Neural progenitor cell (in vitro differentiated cells): ENCODE measurements at places on chromosomes 2 and 18. TPM values are rescaled to one million over a fixed set of nuclear protein-coding genes. Genes with fewer than 3 reads are reported as not detected.

Gene ZSWIM2
- 0.39 TPM in 1 of 2 replicates, not detected in the other for total RNA-seq

Gene CRYBA2
- not detected in 2 replicates for total RNA-seq

Gene KHK
- total RNA-seq, result 3.3 and 5.0 TPM in 2 replicates

Gene SFTPB
- not detected in 2 replicates for total RNA-seq

Gene LMAN1
- total RNA-seq, result 276 and 338 TPM in 2 replicates

Gene COL3A1
- 0.22 TPM in 1 of 2 replicates, not detected in the other for total RNA-seq

Gene FIGN
- 27.7 and 41.1 TPM in 2 replicates for total RNA-seq

Gene LPIN1
- total RNA-seq, result 18.0 and 22.9 TPM in 2 replicates

DNA sequence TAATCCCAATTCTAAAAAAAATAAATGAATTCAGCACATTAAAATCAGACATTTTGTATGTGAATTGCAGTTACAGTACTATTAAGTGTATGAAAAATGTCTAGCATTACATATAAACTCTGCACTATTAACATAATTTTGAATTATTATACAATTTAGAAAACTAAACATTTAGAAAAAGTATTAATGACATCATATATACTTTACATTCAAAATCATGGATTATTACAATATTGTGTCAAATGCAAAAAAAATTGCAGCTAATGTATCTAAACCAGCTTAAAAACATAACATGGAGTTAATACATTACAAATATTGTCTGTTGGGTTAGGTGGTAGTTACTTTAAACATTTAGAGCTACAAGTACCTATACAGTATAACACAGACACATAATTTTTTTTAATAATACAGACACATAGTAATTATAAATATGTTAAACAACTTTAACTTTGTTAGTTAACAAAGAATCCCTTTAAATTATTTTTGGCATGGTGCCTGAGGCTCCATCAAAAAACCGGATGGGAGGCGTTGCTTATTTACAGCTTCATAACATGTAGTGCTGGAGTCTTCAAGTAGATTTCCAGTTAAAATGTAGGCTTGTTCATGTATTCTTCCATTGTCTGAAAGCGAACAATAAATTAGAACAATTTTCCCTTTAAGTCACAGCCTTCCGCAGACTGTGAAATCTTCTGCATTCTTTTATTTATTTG, 79.1 kb downstream of the AP1S3 start:
- no peak for DNase-seq

DNA sequence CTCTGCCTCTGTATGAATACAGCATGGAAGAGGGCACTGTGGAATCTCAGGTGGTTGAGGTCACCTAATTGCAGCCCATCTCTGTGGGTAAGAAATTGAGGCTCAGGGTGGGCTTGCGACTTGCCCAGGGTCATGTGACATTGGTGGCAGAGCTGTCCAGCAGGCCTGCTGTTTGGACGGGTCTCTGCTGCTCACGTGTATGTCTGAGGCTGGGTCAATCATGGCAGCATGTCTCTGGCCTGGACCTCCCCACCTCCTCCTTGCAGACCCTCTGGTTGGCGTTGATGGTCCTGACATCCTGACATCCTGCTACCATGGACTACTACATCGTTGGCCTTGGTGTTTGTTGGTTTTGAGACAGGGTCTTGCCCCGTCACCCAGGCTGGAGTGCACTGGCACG, 64.3 kb upstream of the HPCAL1 start:
- no peak for DNase-seq

DNA sequence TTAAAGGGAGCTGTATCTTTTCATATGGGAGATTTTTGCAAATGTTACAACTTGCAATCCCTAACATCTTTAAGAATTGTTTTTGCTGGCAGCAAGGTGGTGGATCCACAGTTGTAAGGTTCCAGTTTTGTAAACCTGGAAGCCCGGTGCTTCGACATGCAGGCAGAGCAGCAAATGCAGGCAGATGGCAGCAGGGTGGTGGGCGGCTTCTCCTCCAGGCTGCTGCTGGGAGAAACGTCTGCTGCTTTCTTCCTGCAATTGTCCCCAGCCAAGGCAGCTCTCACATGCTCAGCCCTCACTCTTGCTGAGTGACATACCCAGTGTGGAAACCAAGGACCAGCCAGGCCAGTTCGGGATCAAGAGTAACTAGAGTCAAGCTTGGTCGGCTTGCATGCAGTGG, 166.0 kb downstream of the SEPTIN10 start:
- DNase-seq, result no peak

- no peak for DNase-seq
Measured at GRCh38 chr2:3162442-3163077, 215.1 kb downstream of the EIPR1 start.

GRCh38 chr2:17226941-17227490, 291.2 kb downstream of the RAD51AP2 start:
- DNase-seq, result no peak

- no peak for DNase-seq
Measured at GRCh38 chr2:45382744-45383143, 228.3 kb downstream of the SRBD1 start.

GRCh38 chr2:98308532-98308931, 37.7 kb upstream of the CNGA3 start:
- no peak for DNase-seq

- no peak for DNase-seq
Measured at GRCh38 chr2:230230087-230230486, 4.6 kb downstream of the SP140 start.

GRCh38 chr2:28449488-28450395, 46.1 kb upstream of the PLB1 start:
- DNase-seq, result no peak

GRCh38 chr2:12727065-12727464, 10.3 kb downstream of the TRIB2 start:
- DNase-seq, result no peak

DNA sequence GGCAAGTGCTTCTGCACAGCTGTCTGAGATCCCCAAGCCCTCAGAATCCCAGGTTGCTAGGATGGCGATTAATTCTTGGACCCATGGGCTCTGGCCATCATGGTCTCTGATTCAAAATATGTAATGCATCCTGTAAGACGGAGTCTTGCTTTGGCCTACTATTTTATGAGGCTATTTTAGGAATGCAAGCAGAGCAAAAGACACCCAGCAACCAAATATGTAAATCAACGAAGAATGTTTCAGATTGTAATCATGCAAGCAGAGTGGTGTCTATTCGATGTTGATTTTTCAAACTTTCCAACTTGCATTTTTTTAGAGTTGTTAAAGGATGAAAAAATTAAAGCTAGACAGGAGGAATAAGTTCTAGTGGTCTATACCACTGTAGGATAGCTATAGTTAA, 154.8 kb downstream of the COL6A3 start:
- no peak for DNase-seq

- DNase-seq, result no peak
Measured at GRCh38 chr2:125935559-125935958, 720.4 kb upstream of the GYPC start.

- no peak for DNase-seq
Measured at GRCh38 chr2:200761266-200761665, 50.4 kb upstream of the BZW1 start.
